HS-27A (cell line): ENCODE measurements at places on chromosomes 3 and 15.

DNA sequence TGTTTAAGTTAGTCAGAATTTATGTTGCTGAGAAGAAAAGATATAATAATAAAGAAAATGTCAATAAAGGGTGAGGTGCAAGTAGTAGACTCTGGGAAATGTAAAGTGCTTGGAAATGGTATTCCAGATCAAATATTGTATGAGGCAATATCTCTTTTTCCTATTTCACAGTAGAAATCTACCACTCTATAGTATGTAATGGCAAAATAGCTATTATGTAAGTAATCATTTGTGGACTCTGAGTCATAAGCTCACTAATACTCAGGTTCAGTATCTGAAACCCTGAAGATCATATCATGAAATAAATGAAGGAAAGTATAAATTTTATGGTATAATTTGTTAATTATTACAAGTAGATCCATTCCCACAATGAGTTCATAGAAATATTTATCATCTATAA lies 322.1 kb downstream of the PYDC2 start:
- DNase-seq: no peak

- no peak for DNase-seq
Observed at GRCh38 chr3:151460228-151460627, 633 bp downstream of the IGSF10 start.

GRCh38 chr15:94230883-94231722 lies at the start of gene MCTP2:
Gene MCTP2, plus strand, starts transcription at chr15:94231561. Its CDS starts 66,705 bp downstream, at chr15:94298266.
- no peak for DNase-seq

DNA sequence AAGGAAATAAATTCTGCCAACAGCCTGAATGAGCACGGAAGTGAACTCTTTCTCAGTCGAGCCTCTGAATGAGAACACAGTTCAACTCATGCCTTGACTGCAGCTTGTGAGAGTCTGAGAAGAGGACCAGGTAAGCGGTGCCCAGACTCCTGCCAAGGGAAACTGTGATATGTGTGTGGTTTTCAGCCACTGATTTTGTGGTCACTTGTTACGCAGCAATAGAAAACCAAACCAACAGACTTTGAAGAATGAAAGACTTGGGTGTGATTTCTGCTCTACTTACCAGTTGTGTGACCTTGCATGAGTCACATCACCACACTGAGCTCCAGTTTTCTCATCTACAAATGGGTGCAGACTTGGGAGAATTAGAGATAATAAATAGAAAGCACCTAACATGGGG lies 30.6 kb upstream of the FAM107A start:
- DNase-seq: no peak

- peak; percentile 69 for DNase-seq
Observed at GRCh38 chr3:171351676-171352075, 108.5 kb downstream of the TNIK start.

- DNase-seq: no peak
Observed at GRCh38 chr3:129118745-129119144, 2.9 kb downstream of the RAB43 start.

DNA sequence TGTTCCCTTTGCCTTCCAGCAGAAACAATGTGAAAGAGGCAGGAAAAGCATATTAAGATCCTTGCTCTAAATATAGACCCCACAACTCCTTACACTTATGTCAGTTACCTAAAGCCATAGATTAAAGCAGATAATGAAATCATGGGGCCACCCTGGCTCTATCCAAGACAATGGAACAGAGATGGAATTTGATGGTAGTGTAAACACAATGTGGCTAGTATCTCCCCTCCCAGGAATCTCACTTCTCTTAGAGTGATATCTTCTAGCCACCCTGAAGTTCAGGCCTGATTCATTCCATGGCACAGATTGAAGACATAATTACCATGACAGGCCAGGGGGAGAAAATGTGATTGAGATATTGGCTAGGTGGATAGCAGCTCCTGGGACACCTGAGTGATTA lies 32.6 kb downstream of the GALNT15 start:
- no peak for DNase-seq

DNA sequence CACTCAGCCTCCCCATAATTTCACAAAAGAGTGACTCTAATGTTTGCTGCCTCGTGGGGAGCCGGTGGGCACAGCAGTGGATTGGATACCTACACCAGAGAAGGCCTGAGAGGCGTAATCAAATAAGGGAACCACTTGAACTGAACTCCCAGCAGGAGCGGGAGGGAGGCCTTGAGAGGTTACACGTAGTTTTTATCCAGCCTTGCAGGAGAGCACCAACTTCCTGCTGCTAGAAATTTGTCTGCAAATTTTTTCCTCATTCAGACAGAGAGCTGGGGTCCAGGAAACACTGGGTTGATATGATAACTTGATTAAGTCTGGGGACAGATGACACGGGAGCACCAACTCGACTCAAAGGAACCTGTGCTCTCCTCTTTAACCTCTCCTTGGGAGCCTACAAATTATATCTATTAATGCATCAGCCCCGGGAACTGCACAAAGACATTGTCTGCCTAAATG lies 69.8 kb downstream of the HES1 start:
- no peak for DNase-seq

- no peak for DNase-seq
Observed at GRCh38 chr15:38042707-38043445, 108.4 kb downstream of the TMCO5A start.

GRCh38 chr3:50320853-50321335 lies 1.7 kb downstream of the HYAL2 start:
- no peak for DNase-seq

- DNase-seq: no peak
Observed at GRCh38 chr15:89419370-89419984, 76.9 kb downstream of the RHCG start.

GRCh38 chr15:41804361-41804760 lies 23.5 kb upstream of the JMJD7 start:
- DNase-seq: no peak

DNA sequence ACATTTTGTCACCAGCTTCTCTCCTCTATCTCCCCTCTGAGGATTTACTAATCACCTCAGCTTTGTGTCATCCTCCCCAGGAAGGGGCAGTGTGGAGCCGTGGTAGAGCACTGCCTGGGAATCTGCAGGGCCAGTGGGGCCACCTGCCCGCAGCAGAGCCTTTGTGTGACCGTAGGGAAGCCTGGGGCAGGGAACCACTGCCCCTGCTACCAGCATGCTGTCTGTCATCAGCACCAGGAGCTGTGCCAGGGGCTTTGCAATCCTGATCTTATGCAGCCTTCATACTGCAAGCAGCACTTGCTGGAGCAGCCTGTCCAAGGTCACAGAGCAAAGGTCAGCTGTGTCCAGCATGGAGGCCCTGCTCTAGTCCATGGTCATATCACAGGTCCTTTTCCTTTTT lies 170.2 kb upstream of the IL12A start:
- no peak for DNase-seq

GRCh38 chr15:69265347-69265955 lies 33.3 kb upstream of the PAQR5 start:
- DNase-seq: peak; percentile 26

DNA sequence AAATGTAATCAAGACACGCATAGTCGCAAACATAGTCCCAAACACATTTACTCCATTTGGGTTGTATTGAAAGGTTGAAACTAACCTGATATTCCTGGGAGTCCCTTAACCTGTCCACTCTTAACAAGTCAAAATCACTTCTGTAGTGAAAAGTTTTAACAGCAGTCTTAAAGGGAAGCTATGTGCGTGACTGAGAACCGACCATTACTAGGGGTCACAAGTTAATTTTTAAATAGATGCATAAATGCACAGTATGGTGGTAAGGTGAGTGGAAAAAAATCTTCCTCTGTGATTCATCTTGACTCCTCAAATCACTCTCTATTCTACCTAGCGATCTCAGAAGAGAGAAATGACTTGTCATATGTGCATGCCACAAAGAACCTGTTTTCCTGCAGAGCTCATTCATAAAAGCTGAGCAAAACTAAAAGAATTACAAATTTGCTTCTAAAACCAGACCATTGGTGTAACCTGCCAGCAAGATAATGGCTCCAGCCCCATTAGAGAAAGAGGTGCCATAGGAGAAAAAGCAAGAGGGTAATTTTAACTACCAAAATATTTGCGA lies 4.8 kb downstream of the GPR15 start:
- no peak for DNase-seq

- DNase-seq: no peak
Observed at GRCh38 chr3:55341502-55342031, 145.5 kb downstream of the WNT5A start.

DNA sequence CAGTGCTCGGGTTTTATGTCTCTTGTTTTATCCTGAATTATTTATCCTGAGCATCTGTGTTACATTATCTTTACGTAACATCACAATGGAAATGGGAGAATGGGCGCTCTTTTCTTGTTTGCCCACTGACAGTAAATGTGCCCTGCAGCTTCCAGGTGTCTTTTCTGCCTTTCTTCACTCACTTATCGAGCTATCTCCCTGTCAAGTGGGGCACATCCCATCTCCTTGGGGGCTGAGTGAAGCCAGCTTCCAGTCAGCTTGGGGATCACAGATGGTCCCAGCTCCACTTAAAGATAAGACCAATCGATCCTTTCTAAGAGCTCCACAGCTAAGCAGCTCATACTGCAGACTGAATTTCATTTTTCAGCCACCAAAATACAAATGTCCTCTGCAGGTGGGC lies 125.8 kb downstream of the KBTBD8 start:
- no peak for DNase-seq

GRCh38 chr3:194974468-194975135 lies 288.9 kb downstream of the FAM43A start:
- no peak for DNase-seq

DNA sequence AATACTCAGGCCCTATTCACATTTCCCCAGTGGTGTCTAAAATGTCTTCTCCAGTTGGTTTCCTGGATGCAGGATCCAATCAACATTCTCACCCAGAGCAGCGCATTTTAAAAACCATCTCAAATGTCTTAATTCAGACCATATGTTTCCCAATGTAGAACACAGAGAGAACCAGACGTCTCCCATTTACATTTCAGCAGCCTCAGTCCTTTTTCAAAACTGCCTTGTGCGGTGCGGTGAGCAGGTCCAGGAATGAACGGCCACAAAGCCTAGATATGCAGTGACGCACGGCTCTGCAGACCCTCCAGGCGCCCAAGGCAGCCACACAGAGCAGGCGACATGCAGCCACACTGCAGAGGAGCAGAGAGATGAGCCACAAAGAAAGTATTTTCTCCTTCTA lies 66.1 kb upstream of the MEX3B start:
- no peak for DNase-seq

- no peak for DNase-seq
Observed at GRCh38 chr3:34357461-34357860, 559.0 kb downstream of the PDCD6IP start.

- no peak for DNase-seq
Observed at GRCh38 chr15:67746450-67746849, 78.9 kb upstream of the SKOR1 start.
